ENCODE measurements at places on chromosomes 5 and 9.
A peak's percentile ranks its signal among the peaks of the same experiment; 100 is the strongest.

DNA sequence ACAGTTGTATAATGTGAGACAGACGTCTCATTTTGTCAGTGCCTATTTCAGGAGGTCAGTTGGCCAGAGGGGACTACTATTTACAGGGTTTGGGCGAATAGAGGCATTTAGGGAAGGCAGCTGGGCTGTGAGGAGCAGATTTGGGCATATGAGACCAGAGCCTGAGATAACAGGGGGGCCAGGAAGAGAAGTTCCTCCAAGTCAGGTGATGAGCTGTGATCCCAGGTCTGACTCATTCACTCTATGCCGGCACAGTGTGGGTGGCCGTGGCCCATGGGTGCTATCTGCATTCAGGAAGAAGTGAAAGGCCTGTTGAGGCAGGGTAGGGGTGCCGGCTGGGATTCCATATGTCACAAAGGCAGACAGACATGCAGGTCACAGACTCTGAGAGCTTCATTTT lies 142.8 kb downstream of the PDZD2 start:
- no peak for DNase-seq

DNA sequence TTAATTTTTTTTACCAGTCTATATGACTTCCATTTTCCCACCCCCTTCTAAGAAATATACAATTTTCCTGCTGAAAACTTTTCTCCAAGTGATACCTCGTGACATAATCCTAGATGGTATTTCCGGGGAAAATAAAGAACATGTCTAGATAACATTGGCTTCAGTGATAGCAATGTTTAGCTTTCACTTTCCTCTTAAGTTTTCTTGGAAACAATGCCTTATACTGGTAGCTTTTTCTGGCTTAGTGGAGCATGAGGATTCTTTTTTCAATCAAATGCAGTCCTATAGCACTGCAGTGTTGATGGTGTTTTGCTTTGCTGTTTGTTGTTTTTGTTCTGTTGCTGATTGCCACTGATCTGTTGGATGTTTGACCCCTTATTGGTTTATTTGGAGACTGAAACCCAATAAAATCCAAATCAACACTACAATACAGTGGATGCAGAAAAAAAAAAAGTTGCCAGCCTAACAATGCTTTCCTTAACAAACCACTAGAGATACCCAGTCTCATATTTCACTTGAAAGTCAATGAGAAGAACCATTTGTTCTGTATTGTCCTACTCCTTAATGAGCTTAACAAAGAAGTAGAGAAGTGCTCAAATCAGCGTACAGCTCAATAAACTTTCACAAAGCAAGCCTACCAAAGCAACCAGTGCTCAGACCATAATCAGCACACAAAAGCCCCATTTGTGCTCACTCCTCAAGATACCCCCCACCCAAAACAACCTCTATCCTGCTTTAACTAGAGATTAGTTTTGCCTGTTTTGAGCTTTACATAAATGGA lies 74.2 kb upstream of the GRAMD2B start:
- no peak for DNase-seq

DNA sequence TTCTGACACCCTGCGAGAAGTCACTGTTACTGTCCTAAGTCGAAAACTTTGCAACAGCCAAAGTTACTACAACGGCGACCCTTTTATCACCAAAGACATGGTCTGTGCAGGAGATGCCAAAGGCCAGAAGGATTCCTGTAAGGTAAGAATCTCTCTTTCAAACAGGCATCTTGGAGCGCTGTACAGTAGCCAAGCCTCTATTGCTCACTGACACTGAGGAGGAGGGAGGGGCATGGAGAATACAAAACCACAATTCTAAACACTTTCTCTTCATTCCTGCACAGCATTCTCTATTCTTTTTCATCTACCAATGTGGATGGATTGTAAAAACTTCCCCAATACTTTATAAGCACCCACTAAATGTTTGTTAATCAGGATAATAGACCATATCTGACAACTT lies 7.4 kb downstream of the GZMK start:
- DNase-seq: no peak

GRCh38 chr9:114416290-114416689 lies 28.5 kb upstream of the AKNA start:
- no peak for DNase-seq

- DNase-seq: no peak
Measured at GRCh38 chr9:71130521-71130920, 9.1 kb upstream of the TRPM3 start.

- no peak for DNase-seq
Measured at GRCh38 chr9:91533382-91533781, 109.8 kb upstream of the NFIL3 start.

DNA sequence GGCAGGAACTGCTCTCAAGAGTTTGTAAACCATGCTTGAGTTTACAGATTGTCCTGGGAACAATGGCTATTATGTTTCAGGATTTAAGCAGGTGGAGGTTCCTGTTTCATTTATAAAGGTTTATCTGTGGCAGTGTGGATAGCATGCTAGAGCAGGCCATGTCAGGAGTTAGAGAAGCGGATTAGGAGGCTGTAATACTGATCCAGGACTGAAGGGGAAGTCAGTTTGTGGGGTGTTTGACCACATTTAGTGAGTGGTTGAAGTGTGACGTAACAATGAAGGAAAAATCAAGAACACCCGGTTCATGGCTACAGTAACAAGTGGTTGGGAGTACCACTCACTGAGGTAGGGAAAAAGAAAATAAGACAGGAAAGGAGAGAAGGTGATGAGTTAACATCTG lies 299.0 kb downstream of the TLR4 start:
- no peak for DNase-seq

GRCh38 chr5:24320643-24321042 lies 324.1 kb downstream of the CDH10 start:
- no peak for DNase-seq

DNA sequence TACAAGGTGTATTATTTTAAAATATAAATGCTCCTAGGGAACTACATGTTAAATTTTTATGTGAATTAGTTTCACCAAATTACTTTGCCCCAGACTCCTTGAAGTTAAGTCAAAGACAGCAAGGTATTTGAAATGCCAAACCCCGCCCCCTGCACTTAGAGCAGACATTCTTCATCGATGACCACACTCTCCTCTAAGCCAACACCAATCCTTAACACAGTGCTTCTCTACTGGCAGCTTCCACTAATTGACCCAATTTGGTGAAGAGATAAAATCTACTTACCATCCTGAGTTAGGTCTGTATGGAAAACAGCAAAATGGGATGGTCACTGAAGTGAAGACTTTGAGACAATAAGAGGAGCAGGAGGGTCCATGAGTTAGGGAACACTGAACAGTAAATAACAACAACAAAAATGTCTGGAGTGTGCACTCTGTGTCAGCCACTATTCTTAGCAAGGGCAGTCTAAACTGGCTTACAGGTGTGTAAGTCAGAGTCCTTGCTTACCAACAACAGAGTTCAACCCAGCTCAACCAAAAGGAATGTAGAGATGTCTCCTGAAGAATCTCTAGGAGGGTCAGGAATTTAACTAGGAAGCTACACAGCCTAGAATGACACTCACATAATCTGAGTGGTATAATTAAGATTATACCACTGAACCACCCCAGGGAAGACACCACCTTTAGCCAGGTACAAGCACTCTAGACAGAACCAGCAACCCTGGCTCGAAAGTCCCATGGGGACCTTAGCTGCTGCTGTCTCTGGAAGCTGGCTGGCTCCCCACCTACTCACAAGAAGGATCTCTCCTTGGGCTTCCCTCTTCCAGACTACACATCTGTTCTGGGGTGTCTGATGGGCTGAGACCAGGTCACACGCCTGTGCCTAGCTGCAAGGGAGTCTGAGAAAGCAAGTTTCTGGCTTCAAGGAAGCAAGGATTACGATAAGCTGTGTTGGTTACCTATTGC lies 8.8 kb upstream of the UBE2QL1 start:
- no peak for DNase-seq

DNA sequence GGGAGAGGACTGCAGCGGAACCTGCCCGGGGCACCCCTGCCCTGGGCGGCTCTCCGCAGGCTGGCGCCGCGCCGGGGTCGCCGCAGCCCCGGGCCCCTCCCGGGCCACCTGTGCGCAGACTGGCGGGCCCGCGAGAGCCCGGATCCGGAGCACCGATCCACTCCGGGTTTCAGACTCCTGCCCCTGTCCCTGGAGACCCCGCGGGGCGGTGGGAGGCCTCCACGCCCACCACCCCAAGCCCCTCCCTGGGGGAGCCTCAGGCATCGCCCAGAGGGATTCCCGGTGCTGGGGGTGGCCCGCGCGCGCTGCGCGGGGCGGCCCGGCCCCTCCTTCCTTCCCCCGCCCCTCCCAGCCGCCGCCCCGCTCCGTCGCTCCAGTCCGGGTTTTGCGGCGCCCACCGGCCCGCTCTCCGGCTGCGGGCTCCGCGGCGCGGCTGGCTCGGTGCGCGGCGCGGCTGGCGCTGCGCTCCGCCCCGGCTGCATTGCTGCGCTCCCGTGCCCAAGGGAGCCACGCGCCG lies at the start of gene UNC5A:
TSS of gene UNC5A (plus strand) at position 479 of the 517 bp plus-strand sequence. CDS start 192 bp downstream, outside the sequence.
- peak; percentile 39 for DNase-seq

DNA sequence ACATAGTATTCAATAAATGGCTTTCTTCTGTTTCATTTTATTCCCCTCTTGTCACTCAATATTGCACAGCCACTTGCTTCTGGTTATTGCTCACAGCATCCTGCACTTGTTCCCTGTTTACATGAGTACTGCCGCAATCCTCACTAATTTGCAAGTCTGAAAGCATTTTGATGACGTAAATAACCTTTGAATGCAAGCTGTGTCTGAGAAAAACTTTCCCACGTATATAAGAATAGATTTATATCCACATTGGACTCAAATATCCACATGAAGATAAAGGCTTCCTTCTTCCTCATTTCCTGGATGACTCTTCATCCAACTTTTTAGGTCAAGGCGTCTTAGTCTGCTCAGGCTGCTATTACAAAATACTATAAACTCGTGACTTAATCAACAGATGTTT lies 88.2 kb upstream of the DAP start:
- no peak for DNase-seq

- no peak for DNase-seq
Measured at GRCh38 chr5:43485406-43485805, 1.7 kb upstream of the TMEM267 start.

- no peak for DNase-seq
Measured at GRCh38 chr5:13957032-13957645, 12.7 kb upstream of the DNAH5 start.

DNA sequence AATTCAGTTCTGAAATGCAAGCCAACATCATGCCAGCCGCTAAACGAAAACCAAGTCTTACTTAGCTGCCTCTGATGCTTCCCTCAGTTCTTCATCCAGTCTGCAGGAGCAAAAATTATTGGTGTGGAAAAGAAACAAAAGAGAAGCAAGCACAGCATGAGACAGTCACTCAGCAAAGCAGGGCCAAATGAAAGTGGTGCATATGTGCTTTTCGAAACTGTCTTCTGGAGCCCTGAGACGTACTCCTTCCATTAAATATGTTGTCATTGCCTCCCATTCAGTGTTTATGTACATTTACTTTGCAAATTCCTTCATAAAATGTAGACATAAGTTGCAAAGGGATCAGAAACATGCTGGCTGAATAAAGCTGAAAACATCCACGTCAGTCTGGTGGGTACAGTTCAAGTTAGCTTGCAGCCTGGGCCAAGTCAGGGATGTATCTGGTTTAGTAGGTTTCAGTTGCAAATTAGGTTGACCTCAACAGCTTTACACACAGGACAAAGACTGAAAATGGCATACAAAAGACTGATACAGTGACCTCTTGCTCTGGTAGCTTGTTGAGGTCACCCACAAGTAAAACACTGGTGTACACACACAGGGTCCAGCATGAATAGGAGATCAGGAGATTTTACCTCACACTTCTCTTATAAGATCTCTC lies 139.7 kb upstream of the PCA3 start:
- no peak for DNase-seq

DNA sequence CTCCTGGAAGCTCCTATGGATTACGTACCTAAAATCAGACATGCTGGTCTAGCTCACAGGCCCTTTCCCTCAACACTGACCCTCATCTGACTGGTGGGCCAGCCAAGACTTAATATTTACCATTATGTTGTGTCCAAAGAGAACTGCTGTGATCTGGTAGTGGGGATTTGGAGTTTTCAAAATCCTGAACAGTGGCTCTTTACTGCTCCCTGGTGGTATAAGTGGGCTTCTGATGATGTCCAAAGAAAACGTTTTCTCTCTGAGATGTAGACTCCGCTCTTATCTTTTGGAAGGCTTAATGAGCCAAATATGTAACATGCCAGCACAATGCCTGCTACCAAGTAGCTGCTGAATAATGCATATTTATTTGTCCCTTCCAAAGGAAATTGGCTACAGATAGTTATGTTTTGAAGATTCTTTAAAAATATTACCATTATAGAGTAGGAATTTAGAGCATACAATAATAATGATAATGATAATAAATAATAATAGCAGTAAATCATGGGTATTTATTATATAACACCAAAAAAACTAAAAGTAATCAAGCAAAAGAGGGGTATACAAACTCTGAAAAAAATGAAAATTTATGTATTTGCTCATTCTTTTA lies 406.6 kb upstream of the TNC start:
- no peak for DNase-seq

DNA sequence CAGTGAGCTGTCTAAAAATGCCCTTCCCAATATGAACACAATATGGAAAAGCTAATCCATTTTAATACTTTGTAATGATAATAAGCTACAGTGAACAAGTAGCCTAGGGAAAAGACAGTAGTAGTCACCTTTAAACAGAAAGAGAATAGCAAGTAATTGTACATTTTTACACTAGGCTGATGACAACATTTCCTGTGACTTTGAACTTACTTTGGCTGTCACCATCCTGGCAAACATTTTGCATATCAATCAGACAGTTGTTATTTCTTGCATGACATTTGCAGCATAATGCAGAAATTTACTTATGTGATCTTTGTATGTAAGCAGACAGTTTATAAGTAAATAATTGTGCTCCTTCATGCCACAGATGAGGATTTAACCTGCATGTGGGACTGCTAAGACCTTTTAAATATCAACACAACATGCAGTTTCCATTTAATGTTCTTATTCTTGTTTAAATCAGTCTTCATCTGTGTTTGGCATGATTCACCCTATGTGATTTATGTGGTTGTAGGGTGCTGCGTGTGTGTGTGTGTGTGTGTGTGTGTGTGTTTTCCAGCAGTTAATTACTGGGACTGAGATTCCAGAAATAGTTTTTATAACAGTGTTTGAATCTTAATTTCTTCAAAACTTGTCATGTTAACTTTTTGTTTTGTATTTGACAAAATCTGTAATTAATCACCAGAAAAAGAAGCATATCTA lies 997.1 kb upstream of the ARRDC3 start:
- DNase-seq: no peak
